ENCODE measurements at places on chromosomes 1 and 21.

- DNase-seq: peak; percentile 92
Measured at GRCh38 chr1:26145041-26145959, 13.6 kb upstream of the FAM110D start.

DNA sequence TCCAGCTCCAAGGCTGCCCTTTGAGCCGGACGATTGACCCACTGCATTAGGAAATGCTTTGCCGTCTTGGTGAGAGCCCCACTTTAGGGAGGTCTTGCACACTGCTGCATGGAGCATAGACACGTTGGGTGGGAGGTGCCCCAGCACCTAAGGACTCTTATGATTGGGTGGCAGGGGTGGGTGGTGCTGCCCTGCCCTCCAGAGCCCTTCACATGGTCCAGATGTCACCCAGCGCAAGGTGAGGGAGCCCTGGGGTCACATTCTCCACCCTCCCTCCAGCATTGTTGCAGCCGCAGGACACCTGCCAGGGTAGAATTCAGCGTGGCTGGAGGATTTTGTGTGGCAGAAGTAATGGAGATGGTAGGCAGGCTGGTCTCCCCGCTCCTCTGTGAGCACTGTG, 137.4 kb upstream of the COL6A1 start:
- no peak for DNase-seq

DNA sequence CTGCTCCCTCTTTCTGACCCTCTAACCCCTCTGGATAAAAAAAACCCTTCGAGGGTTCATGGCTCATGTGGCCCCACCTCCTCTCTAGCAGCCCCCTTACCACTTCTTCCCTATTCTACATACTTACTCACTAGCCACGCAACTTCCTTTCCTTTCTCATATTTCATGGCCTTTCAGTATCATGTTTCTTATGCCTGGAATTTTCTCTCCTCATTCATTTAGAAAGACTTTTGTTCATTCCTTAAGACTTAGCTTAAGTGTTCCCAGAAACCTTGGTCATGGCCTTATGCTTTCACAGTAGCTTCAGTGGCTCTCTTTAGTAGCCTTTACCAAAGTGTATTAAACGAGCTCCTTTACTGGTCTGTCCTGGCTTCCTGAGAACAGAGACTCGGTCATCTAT, 6.1 kb downstream of the ACP6 start:
- no peak for DNase-seq

DNA sequence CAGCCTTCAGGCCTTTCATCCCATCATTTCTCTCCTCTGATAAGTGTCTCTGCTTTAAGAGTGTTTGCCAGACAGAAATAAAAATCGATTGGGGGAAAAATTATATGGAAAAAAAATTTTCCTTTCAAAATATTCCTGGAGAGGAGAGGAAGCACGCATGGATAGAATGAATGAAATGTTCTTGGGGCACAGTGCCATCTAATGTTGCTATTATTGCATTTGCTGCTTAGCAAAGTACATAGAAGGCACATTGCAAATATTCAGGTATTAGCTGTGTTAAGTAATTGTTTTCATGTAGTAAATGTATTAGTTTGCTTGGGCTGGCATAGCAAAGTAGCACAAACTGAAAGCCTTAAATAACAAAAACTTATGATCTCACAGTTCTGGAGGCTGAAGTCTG, 18.1 kb downstream of the B3GALT5 start:
- DNase-seq: no peak

GRCh38 chr1:88701275-88701674, 17.2 kb downstream of the PKN2 start:
- DNase-seq: no peak

DNA sequence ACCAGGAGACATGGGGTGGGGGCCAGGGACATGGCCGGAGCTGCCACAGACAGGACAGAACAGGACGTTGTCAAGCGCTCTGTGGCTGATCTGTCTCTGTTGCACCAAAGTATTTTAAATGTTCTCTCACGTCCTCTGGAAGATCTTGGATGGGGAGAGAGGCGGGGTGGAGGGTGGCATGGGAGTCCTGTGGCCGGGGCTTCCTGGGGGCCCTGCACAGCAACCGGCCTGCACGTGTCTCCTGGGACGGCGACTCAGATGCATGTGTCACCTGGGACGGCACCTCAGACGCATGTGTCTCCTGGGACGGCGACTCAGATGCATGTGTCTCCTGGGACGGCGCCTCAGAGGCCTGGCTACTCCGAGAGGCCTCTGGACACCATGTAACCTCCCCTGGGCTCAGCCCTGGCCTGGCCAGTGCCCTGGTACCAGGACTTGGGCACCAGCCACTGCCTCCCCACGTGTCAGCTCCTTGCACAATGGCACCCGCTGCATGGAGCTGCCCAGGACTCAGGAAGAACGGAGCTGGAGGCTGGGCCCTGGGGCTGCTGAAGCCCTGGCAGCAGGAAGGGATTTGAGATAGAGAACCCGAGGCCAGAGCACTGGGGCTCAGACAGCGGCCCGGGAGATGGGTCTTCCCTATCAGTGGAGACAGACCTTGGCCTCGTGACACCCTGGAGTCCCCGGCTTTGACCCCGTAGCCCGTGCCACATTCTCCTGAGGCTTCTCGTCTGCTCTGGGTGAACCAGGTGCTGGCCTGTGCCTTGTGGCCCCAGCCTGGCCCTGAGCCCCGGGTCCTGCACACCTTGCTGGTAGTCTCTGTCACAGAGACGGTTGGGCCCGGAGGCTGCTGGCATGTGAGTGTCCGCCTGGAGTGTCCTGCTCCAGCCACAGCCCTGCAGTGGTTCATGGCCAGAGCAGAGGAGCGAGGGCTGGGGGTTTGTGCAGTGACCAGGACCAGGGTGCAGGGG, 14.7 kb upstream of the SLC19A1 start:
- DNase-seq: no peak

GRCh38 chr1:3156936-3157335, 87.9 kb downstream of the PRDM16 start:
- no peak for DNase-seq
